ENCODE measurements at places on chromosomes 3 and 15. TPM values are rescaled to one million over a fixed set of nuclear protein-coding genes. Genes with fewer than 3 reads are reported as not detected.
A peak's percentile ranks its signal among the peaks of the same experiment; 100 is the strongest.

DNA sequence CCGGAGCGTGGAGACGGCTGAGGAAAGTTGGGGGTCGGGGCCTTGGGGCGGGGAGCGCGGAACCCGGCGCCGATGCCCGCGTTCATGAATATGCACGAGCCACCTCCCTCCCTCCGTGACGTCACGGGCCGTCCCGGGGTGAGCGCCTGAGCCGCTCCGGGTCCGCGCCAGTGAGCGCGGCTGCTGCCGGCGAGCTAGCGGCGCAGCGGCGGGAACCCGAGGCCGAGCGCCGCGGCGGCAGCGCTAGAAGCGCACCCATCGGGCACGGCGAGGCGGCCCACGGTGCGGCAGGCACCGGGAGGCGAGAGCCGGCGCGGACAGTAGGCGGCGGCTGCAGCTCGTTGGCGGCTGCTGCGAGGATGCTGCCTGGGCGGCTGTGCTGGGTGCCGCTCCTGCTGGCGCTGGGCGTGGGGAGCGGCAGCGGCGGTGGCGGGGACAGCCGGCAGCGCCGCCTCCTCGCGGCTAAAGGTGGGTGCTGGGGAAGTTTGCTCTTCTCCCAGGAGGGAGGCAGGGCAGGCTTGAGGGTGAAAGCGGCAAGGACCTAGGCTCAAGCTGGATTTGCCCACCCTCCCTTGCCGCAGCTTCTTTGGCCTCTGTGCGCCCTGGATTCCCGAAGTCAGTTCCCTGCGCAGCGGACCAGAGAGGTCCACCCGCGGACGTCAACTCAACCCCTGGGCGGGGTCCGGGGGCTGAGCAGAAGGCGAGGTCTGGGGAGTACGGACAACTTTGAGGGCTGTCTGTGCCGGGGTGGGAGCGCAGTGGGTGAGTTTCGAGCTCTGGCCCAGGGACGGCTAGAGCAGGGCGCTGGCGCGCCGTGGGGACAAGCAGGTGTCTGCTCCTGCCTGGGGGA, at the start of gene CLSTN2:
TSS of gene CLSTN2 (plus strand) at position 170 of the 850 bp plus-strand sequence.
- DNase-seq: peak; percentile 82

IQGAP1 gene
- 202 TPM for total RNA-seq

DNA sequence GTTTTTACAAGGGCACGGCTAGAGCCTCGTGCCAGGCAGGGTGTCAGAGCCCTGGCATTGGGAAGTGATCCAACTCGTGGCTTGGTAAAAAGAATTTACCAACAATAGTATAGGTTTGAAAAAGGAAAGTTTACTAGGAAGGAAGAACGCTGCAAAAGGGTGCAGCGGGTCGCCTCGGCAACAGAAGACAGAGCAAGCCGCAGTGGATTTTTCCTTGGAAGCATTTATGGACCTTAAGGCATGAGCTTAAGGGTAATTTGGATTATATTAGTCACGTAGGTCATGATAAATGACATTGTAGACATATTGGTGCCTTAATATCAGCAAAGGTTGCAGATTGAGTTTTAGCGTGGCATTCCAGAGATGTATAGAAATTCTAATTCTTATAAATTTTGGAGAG, 163.4 kb upstream of the PPP2R3A start:
- DNase-seq: no peak

DNA sequence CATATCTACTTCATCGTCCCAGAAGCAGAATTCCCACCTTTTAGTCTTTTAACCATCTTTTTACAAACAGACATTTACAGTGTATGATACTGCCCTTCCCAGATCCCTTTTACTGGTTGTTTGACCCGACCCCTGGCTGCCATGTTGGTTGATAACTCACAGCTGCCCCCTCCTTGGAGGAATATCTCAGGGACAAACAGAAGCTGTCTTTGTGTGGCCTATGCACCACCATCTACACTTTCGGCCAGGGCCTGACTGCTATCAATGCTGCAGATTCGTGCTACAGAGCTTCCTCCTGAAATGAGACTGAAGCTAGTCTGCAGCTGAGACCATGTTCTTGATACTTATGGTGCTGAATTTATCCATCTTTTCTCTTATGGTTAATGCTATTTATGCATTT, 6.6 kb upstream of the POLQ start:
- no peak for DNase-seq

RLBP1 gene
- total RNA-seq: not detected

SLC22A14 gene
- total RNA-seq: 0.13 TPM

MME gene
- total RNA-seq: 296 TPM

SERINC4 gene
- 0.31 TPM for total RNA-seq

Data from sciatic nerve (tissue), 2 donors.